ENCODE measurements at places on chromosomes 13 and 19. TPM values are rescaled to one million over a fixed set of nuclear protein-coding genes. Genes with fewer than 3 reads are reported as not detected.

The NLRP7 gene
- not detected for polyA plus RNA-seq

The FCAR gene
- not detected for polyA plus RNA-seq

The ZNF253 gene
- polyA plus RNA-seq, result 9.6 TPM

The FGF22 gene
- polyA plus RNA-seq, result 1.6 TPM

The NCR1 gene
- polyA plus RNA-seq, result not detected

The ZNF439 gene
- polyA plus RNA-seq, result 2.5 TPM

The RASIP1 gene
- polyA plus RNA-seq, result 4.7 TPM

The ZNF229 gene
- polyA plus RNA-seq, result 2.4 TPM

The NFIC gene
- 79.3 TPM for polyA plus RNA-seq

The ZNF653 gene
- polyA plus RNA-seq, result 15.8 TPM

The ERVV-1 gene
- polyA plus RNA-seq, result not detected

The SETDB2 gene
- 1.4 TPM for polyA plus RNA-seq

The PSMD8 gene
- polyA plus RNA-seq, result 293 TPM

The SLC17A7 gene
- polyA plus RNA-seq, result 132 TPM

The MYO1F gene
- 2.4 TPM for polyA plus RNA-seq

The KASH5 gene
- not detected for polyA plus RNA-seq

The IGFL1 gene
- not detected for polyA plus RNA-seq

The NLRP9 gene
- polyA plus RNA-seq, result not detected

The RHPN2 gene
- polyA plus RNA-seq, result 94.0 TPM

The SYCN gene
- not detected for polyA plus RNA-seq

The ENOX1 gene
- 3.6 TPM for polyA plus RNA-seq

The SIRT2 gene
- polyA plus RNA-seq, result 247 TPM

The ARHGEF1 gene
- polyA plus RNA-seq, result 29.9 TPM

The OR7D2 gene
- polyA plus RNA-seq, result not detected

The CCDC169 gene
- 0.31 TPM for polyA plus RNA-seq

The PROZ gene
- polyA plus RNA-seq, result not detected

The IRGC gene
- not detected for polyA plus RNA-seq

The TEKTIP1 gene
- polyA plus RNA-seq, result 1.9 TPM

The GARRE1 gene
- 11.7 TPM for polyA plus RNA-seq

The DDX49 gene
- polyA plus RNA-seq, result 76.8 TPM

The SHISA7 gene
- 6.0 TPM for polyA plus RNA-seq

The ZNF724 gene
- polyA plus RNA-seq, result 0.46 TPM
